ENCODE measurements at places on chromosomes 6 and 20.

DNA sequence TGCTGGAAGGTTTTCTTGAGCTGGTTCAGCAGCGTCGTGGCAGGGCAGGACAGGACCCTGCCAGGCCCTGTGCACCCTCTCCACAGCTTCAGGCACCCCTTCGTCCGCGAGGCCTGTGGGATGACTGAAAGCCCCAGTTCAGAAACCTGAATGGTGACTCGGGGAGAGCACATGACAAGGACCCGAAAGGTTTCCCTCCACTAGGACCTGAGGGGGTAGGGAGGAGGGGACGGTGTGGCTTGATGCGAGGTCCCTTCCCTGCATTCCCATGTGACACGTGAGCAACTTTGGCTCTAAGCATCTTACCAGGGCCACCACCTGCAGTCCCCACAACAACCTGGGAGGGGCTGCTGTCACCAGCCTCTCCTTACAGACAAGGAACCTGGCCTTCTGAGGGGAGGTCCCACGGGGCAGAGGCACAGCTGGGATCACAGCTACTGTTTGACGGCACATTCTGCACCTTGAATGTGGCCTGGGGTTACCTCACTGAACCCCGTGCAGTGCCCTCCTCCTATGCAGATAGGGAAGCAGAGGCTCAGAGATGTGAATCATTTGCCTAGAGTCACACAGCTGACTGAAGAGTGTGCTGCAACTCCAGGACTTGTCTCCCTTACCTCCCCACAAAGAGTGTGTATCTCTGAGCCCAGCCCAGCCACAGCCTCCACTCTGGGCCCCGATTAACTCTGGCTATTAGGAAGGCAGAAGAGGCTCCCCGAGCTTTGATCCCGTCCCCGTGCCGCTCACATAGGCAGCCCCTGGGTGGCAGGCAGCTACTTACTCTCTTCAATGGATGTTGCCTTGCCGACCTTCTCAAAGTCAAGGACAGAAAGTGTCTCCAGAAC is 84.6 kb downstream of the PTPN1 start:
- DNase-seq, result no peak

DNA sequence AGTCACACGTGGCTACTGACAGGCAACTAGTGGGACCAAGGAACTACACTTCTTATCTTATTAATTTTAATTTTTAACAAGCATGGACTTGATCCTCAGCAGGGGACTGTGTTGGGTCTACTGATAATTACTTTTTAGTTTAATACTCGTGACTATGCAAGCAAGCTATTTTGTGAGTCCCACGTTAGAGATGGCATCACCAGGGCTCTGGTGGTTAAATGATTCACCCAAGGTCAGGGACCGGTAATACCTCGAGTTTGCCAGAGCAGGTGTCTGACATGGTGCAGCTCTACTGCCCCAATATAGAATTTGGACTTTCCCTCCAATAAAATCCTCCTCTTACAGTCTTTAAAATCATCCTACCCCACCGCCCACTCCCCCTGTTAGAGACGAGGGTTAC is 98.6 kb upstream of the RIN2 start:
- no peak for DNase-seq

DNA sequence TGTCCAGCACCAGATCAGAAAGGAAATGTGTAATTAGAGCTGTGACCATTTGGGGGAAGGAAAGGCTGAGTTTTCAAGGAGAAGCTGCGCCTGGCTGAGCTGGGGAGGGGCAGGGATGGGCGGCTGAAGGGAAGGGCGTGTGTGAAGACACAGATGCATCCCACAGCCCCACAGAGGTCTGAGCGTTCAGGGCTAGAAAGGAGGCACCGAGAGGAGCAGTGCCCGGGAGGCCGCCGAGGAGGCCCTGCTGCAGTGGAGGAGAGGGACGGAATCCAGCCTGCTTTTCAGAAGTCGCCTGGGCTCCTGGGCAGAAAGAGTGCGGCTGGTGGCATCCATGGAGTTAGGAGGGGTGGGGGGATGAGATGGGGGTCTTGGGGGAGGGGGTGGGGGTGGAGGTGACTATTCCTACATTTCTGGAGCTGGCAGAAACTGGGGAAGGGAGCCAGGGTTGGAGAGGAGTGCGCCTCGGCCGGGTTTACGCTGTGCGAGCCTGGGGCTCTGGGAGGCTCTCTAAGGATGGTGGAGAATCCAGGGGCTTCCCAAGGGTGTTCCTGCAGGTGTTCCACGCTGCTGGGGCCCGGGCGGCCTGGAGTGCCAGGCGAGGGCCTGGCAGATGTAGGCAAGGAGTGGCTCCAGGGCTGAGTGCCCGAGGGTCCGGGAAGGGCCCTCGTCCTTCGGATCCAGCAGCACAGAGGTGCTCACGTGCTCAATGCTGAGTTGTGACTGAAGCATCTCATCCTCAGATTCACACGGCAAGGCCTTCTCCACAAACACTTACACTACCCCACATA is 41.8 kb downstream of the WDR27 start:
- DNase-seq, result no peak

- no peak for DNase-seq
Observed at GRCh38 chr6:122678841-122679240, 68.6 kb downstream of the PKIB start.

- DNase-seq, result no peak
Observed at GRCh38 chr6:25874118-25874517, at the start of gene SLC17A3. TSS of gene SLC17A3 (minus strand) at chr6:25874243. CDS start at chr6:25868387, 5,856 bp downstream.

- DNase-seq, result no peak
Observed at GRCh38 chr20:5002077-5002413, 735 bp upstream of the SLC23A2 start.

GRCh38 chr20:4370851-4371250 is 350.9 kb upstream of the PRND start:
- DNase-seq, result no peak

- DNase-seq, result no peak
Observed at GRCh38 chr6:19690325-19691075, 146.7 kb upstream of the ID4 start.

GRCh38 chr20:50541606-50542041 is 31.4 kb downstream of the PTPN1 start:
- DNase-seq, result no peak

DNA sequence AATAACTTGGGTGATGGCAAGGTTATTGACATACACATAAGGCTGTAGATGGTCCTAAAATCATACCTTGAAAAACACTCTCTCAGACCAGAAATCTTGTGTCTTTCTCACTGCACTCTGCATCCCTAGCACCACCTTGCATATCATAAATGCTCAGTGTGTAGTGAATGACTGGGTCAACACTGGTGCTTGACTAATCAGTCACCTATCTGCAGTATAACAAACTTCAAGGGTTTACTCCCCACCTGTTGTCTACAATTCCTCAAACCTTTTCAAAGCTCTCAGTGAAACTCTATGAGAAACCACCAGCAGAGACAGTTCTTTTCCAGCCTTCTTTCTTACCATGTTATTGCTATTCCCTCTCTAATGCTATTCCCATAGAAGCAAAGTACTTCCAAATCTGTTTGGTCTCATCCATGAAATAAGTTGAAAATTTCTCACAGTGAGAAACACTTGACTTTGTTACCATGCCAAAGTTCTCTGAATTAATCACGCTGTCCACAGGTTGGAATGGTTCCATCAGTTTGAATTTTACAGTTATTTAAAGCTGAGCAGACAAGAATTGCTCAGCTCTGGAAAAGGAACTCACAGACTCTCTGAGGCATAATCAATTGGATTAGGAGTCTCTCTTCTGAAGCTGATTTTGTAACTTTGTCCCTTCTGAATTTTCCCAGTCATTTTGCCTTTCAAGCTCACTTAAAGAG is 104.8 kb upstream of the EYA4 start:
- DNase-seq, result no peak

DNA sequence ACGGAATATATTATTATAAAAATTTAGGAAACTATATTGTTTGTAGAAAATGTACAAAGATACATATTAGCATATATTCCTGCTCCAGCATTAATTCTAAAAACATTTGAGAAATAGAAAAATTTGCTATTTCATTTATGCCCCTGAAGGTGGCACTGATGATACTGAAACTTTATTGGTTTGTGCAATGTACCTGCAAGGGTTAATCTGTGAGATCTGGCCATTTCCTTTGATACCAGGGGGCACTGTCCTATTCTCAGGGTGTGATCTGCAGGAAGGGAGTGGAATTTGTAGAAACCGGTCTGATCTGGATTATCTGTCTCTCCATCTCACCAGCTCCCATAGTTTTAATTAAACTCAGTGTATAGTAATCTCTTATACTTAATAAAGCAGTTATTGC is 625.1 kb upstream of the IMPG1 start:
- no peak for DNase-seq

GRCh38 chr6:13687917-13688351 is 23.7 kb downstream of the RANBP9 start:
- no peak for DNase-seq

- no peak for DNase-seq
Observed at GRCh38 chr6:48086187-48086586, 24.8 kb downstream of the PTCHD4 start.

DNA sequence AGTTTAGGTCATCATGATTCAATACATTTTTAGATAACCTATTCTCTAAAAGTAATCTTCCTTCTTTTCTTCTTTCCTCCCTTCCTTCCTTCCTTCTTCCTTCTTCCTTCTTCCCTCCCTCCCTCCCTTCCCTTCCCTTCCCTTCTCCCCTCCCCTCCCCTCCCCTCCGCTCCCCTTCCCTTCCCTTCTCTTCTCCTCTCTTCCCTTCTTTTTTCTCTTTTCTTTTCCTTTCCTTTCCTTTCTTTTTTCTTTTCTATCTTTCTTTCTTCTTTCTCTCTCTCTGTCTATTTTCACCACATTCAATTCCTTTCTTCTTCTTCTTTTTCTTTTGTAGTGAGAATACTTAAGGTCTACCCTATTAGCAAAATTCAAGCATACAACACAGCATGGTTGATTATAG is 17.3 kb upstream of the RHAG start:
- no peak for DNase-seq

- DNase-seq, result no peak
Observed at GRCh38 chr6:81938014-81938856, 185.8 kb upstream of the TENT5A start.

DNA sequence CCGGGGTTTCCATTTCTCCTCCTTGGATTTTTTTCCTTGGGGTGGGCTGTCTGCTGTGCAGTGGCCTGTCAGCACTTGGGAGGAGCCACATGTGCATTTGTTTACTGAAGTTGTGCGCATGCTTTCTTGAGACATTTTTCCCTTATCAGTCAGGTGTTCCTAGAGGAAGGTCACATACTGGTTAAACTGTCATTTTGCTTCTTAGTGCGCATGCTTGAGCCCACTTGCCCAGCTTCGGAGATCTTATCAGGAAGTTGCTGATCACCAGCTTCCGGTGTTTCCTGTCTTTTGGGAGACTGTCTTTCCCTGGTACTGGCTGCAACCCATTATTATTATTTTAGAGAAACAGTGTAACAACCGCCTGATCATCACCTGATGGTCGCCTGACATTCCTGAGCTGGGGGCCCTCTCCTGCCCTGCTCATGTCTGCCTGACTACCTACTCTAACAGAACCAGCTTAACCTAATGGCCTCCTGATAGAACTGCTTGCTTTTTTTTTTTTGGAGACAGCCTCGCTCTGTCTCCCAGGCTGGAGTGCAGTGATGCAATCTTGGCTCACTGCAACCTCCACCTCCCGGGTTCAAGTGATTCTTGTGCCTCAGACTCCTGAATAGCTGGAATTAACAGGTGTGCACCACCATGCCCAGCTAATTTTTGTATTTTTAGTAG is 378 bp upstream of the ERVFRD-1 start:
- DNase-seq, result no peak

DNA sequence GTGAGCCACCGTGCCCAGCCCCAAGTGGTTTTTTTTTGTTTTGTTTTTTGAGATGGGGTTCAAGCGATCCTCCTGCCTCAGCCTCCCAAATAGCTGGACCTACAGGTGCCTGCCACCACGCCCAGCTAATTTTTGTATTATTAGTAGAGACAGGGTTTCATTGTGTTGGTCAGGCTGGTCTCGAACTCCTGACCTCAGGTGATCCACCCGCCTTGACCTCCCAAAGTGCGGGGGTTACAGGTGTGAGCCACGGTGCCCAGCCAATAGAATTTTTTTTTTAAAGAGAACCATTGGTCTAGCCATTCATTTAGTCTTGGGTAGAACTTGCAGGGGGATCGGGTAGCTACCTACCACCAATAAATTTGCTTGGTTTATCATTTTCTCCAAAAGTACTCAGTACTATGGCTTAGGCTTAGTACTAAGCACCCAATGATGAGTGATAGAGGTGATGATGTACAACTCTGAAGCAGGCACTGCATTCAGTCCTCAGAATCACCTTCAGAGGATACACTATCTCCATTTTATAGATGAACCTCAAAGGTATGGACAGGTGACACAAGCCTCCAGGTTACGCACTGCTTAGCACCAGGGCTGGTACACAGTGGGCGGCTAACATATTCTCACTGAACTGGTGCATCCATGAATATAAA is 12.9 kb upstream of the C20orf203 start:
- no peak for DNase-seq

DNA sequence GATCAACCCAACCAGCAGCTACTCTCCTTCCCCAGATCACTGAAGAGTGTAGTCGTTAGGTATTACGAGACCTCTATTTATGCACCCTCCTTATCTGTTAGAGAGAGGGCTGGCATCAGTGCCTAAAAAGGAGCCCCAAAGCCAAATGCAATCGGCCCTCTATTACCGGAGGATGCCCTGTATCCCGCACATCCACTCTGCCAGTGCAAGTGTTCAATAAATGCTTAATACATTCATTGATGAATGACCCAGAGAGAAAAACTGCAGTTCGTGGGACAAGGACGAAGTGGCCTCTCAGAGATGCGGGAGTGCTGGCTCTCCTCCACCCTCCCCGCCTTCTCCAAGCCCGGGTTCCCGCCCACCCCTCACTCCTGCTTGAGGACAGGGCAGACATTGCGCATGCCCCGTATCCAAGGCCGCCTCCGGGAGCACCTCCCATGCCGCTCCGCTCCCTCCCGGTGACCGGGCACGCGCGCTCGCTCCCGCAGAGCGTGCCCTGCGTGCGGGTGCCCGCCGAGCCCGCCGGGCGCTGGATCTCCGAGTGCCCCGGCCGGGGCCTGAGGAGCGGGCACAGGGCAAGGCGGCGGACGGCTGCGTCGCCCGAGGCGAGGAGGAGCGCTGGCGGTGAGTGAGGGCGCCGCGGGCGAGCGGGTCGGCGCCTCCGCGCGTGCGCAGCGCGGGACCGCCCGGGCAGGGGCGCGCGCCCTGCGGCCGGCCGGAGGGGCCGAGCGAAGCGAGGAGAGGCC is 27.2 kb upstream of the BTBD3 start:
- DNase-seq, result peak; percentile 94

DNA sequence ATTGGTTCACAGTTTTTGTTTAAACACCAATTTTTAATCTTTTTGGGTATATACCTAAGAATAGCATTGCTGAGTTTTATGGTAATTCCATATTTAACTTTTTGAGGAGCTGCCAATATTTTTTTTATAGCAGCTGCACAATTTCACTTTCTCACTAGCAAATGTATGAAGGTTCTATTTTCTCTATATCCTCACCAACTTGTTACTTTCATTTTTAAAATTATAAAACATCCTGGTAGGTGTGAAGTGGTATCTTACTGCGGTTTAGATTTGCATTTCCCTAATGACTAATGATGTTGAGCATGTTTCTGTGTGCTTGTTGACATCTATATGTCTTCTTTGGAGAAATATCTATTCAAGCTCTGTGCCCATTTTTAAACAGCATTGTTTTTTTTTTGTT is 452.1 kb downstream of the GRIK2 start:
- no peak for DNase-seq

All from right forelimb (tissue), 1 donor.